Lung (tissue), 17 donors: ENCODE measurements at places on chromosomes 13 and 19. TPM values are rescaled to one million over a fixed set of nuclear protein-coding genes. Genes with fewer than 3 reads are reported as not detected.

The ZNF878 gene
- 0.28 TPM for total RNA-seq

DNA sequence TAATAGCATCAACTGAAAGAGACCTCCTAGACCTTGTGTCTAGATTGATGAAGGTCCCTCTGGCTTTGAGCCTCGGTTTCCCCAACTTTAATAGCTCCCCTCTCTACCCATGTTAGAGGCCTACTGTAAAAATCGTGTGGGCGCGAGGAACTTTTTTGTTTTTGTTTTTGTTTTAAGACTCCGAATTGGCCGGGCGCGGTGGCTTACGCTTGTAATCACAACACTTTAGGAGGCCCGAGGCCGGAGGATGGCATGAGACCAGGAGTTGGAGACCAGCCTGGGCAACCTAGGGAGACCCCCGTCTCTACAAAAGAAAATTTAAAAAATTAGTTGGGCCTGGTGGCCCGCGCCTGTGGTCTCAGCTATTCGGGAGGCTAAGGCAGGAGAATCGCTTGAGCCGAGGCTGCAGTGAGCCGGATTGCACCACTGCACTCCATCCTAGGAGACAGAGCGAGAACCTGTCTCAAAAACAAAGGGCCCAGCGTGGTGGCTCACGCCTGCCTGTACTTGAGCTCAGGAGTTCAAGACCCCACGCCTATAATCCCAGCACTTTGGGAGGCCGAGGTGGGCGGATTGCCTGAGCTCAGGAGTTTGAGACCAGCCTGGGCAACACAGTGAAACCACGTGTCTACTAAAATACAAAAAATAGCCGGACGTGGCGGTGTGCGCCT lies 858 bp upstream of the PPP6R1 start:
- no peaks in the 10 kb centered on the region for H3K27me3 ChIP-seq
- H3K4me3 ChIP-seq = peak overlapping the region; percentile 96

- H3K27me3 ChIP-seq = no peaks in the 10 kb centered on the region
- DNase-seq = no peak
- H3K4me3 ChIP-seq = no peak overlapping the region
- no peaks in the 10 kb centered on the region for H3K36me3 ChIP-seq
- no peak overlapping the region for H3K27ac ChIP-seq
- peaks cover 6% of the 10 kb centered on the region for H3K4me1 ChIP-seq
These were observed 231.9 kb upstream of the ARGLU1 start for GRCh38 chr13:106799781-106800335.

DNA sequence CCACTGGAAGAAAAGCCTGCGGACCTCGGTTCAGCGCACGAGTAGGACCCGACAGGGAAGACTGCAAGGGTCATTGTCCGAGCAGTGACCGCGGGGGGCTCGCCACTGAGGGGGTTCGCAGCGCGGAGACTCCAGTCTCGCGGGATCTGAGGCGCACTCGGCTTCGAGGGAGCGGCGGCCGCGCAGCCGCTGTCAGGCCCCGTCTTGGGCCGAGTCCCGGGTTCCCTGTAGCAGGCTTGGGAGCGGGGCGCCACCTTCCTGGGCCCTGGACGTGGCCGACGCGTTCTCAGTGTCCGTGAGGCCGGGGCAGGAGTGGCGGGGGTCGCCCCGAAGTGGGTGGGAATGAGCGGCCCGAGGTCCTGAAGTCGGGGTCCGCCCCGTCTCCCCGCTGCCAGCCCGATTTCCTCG lies 474 bp upstream of the FAM174C start:
- peak overlapping the region; percentile 51 for H3K4me3 ChIP-seq
- peak overlapping the region; percentile 100 for H3K27ac ChIP-seq
- peaks cover 52% of the 10 kb centered on the region for H3K36me3 ChIP-seq
- peaks cover 30% of the 10 kb centered on the region for H3K4me1 ChIP-seq
- no peaks in the 10 kb centered on the region for H3K27me3 ChIP-seq

DNA sequence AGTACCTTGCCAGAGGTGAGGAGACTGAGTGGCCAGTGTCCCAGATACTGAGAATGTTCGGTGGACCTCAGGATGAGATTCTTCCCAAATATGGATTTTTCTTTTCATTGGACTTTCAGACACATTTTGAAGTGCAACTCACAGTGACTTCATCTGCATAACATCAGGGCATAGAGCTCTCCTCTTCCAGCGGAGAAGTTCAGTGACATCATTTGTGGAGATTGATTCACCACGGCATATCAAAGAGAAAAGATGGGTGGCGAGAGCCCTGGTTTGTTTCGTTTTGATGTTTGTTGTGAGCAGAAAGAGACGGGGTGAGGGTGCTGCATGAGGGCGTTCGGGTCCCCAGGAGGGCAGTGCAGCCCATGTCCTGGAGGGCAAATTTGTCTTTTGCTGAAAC lies 120.1 kb upstream of the GPR12 start:
- no peaks in the 10 kb centered on the region for H3K4me1 ChIP-seq
- H3K4me3 ChIP-seq = no peak overlapping the region
- no peak for DNase-seq

DNA sequence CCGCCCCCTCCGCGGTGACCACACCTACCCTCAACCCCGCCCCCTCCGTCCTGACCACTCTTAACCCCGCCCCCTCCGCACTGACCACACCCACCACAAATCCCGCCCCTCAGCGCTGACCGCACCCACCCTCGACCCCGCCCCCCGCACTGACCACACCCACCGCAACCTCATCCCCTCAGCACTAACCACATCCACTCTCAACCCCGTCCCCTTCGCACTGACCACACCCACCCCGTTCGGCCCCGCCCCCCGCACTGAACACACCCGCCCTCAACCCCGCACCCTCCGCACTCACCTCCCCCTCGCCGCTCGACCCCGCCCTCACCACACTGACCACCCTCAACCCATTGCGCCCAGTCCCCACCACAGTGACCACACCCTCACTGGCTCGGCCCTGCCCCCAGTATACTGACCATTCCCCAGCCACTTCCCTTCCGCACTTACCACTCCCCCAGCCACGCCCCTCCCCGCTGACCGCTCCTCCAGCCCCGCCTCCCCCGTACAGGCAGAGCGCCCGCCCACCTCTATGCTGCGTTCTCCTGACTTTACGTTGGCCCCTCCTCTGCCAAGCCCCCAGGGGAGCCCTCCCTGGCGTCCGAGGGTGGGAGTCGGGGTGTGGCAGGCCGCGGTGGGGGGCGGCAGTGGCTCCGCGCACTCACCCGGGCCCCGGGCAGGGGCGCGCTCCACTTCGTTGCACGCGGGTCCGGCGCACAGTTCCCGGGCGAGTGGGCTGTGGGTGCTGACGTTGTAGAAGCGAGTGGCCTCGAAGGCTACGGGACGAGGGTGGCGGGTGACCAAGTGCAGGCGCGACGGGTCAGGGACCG lies 8.4 kb downstream of the F2RL3 start:
- H3K36me3 ChIP-seq = no peaks in the 10 kb centered on the region
- H3K27me3 ChIP-seq = no peaks in the 10 kb centered on the region
- peak; percentile 86 for DNase-seq
- peak overlapping the region; percentile 28 for H3K4me3 ChIP-seq

DNA sequence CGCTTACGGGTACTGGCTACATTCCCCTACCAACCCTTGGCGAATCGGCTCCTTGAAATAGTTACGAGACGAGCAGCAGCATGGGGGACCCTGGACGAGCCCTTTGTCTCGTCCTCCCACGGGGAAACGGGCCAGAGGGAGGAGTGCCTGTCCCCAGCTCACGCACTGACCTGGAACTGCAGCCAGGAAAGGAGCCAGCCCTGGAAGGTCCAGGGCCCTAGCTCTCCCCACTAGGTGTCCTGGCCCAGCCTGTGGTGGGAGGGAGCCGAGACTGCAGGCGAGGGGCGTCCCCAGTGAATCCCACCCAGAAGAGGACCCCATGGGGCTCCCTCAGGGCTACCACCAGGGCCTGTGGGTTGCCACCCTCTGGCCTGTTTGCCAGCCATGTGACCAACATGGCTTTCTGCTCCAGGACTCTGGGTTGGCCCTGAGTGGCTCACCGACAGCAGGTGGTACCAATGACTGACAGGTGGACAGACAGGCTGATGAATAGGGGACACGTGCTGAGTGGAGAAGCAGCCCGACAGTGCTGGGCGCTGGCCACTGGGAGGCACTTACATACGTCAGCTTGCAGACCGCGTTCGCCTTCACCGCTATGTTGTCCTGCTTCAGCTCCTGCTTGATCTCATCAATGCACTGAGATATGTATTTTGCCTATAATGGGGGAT lies 13.2 kb downstream of the AP3D1 start:
- H3K4me1 ChIP-seq = no peaks in the 10 kb centered on the region
- no peaks in the 10 kb centered on the region for H3K27me3 ChIP-seq
- no peak overlapping the region for H3K4me3 ChIP-seq
- peaks cover 42% of the 10 kb centered on the region for H3K36me3 ChIP-seq

- H3K4me1 ChIP-seq = peaks cover 5% of the 10 kb centered on the region
- no peaks in the 10 kb centered on the region for H3K27me3 ChIP-seq
- H3K36me3 ChIP-seq = peaks cover 5% of the 10 kb centered on the region
- H3K4me3 ChIP-seq = peak overlapping the region; percentile 89
These were observed 1.4 kb downstream of the PSMD8 start for GRCh38 chr19:38375748-38376147.

- H3K4me1 ChIP-seq = no peaks in the 10 kb centered on the region
- DNase-seq = no peak
- H3K36me3 ChIP-seq = no peaks in the 10 kb centered on the region
- no peaks in the 10 kb centered on the region for H3K27me3 ChIP-seq
- no peak overlapping the region for H3K27ac ChIP-seq
These were observed 173.5 kb upstream of the OBI1 start for GRCh38 chr13:78832461-78832860.

DNA sequence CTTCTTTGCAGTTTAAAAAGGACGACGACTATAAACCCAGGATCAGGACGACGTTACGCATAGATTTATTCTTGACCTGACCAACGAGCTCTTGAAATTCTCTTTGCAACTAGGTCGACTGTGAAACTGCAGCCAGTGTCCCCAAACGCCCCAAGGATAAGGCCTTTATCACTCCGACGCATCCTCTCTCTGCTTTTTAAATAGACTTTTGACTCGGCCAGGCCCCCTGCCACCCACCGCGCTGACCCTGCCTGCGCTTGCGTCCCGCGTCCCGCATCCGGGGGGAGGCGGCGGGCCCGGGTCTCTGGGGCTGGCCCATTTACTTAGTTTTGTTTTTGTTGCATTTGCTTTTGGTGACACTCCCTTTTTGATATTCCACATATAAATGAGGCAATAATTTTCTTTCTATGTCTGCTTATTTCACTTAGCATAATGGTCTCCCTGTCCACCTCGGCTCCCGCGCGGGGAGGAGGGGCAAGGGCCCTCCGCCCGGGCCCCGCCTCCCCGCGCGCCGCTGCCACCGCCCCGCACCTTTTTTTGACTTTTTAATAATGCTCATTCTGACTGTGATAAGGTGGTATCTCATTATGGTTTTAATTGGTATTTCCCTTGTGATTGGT lies 17.4 kb downstream of the RB1 start:
- no peak overlapping the region for H3K4me3 ChIP-seq
- H3K4me1 ChIP-seq = no peaks in the 10 kb centered on the region

- DNase-seq = peak; percentile 62
- H3K27me3 ChIP-seq = no peaks in the 10 kb centered on the region
- peak overlapping the region; percentile 79 for H3K27ac ChIP-seq
- H3K4me1 ChIP-seq = no peaks in the 10 kb centered on the region
These were observed 68.8 kb downstream of the LMO7 start for GRCh38 chr13:75704927-75705288.
